Kidney capillary endothelial cell (primary cell): ENCODE measurements at places on chromosomes 5 and 9.
A peak's percentile ranks its signal among the peaks of the same experiment; 100 is the strongest.

GRCh38 chr5:157511651-157512644, 51.9 kb downstream of the NIPAL4 start:
- peak; percentile 98 for DNase-seq

DNA sequence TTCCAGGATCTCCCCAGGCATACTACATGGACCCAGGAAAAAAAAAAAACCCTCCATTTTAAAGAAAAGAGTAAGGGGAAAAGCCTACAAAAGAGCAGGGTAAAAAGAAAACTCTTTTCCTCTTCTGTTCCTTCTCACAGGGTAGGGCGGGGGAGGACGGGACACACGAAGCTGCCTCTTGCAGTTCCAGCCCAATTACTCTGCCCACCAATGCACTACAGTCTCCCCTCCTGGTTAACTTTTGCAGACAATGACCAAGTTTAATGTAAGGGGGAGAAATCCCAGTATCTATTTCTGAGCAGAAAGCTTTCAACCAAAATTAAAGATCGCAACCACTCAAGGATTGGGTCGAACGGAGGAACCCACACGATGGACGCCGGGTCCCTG, 1.3 kb downstream of the BRD3 start:
- DNase-seq: no peak

DNA sequence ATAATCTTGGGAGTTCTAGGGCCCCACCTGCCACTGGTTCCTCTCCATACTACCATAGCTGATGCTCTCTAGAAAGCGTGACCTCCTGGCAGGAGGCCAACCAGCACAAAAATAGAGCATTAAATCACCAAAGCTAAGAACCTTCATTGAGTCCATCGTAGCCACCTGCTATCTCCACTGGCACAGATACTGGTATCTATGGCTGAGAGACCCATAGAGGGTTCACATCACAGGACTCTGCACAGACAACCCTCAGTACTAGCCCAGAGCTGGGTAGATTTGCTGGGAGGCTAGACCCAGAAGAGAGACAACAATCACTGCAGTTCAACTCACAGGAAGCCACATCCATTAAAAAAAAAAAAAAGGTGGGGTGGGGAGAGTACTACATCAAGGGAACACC, 509.1 kb downstream of the DTWD2 start:
- no peak for DNase-seq

- DNase-seq: no peak
Observed at GRCh38 chr5:30878296-30878695, 315.2 kb upstream of the CDH6 start.

- DNase-seq: no peak
Observed at GRCh38 chr9:132857031-132857430, 21.1 kb downstream of the AK8 start.

DNA sequence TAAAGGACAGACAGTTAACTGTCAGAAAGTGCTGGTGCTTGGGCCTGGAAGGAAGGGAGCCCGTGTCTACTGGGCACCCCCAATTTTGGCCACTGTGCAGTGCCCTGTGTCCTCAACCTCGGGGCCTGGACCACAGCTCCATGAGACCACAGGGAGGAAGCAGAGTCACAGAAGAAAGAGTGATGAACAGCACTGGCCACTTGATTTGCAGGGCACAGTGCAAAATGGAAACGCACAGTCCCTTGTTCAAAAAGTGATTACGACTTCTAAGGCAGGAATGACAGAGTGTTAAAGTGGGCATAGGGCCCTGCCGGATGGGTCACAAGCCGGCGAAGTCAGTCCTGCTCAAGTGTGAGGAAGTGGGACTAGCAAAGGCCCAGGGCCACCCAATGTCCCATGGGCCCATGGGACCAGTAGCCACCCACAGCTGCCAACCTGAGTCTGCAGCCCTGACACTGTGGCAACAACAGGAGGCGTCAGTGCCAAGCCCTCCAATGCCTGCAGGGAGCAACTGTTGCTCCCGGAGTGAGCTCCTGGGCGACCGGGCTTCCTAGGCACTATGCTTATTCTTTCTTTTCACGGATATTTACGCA, 85.4 kb downstream of the ADAMTS2 start:
- DNase-seq: no peak

DNA sequence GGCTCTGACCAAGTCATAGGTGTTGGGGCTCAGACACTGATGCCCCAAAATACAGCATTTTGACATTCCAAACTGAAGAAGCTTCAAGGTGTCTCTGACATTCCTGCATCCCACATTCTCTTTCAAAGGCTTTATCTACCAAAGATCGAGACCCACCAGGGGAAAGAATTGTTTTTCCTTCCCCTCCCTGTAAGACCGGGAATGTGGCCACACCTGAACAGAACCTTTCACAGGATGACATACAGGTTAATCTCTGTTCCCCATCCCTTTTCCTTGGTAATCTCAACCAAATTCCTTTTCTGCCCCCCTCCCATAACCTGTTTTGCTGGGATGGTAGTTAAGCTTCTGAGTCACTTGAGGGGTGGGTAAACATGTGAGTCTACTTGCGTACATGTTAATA, 72.3 kb downstream of the IQGAP2 start:
- DNase-seq: no peak

DNA sequence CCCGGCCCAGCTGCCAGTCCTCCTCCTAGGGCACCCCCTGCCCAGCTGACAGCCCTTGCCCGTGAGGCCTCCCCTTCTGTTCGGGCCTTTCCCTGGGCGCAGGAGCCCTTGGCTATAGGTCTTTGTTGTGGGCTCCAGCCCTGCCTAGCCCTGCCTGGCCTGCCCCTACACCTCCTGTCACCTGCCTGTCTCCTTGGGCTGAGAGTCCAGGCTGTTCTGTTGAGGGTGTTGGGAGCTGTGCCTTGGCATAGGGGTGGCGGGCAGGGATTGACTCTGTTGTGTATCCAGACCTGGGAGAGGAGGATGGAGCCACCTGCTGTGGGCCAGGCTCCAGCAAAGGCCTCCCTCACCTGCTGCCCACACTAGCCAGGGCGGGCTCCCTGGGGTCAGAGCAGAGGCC, 11.6 kb downstream of the FCN2 start:
- DNase-seq: no peak

DNA sequence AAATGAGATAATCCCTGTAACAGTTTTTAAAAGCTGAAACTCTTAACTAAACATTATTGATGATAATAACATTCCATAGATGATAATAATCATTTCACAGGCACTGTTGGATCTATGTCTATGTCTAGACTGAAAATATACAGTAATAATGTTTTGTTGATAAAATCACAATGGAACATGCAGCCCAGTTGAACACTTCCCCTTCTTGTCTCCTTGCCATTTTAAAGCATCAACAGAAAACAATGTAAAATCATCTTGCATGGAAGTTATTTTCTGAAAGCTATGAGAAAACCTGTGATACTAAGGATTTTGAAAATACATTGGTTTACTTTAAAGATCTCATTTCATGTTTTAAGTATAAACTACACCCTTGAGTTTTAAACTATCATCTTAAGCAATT, 1.9 kb downstream of the GAPT start:
- no peak for DNase-seq

GRCh38 chr9:4375424-4376200, 75.7 kb upstream of the GLIS3 start:
- DNase-seq: peak; percentile 60

DNA sequence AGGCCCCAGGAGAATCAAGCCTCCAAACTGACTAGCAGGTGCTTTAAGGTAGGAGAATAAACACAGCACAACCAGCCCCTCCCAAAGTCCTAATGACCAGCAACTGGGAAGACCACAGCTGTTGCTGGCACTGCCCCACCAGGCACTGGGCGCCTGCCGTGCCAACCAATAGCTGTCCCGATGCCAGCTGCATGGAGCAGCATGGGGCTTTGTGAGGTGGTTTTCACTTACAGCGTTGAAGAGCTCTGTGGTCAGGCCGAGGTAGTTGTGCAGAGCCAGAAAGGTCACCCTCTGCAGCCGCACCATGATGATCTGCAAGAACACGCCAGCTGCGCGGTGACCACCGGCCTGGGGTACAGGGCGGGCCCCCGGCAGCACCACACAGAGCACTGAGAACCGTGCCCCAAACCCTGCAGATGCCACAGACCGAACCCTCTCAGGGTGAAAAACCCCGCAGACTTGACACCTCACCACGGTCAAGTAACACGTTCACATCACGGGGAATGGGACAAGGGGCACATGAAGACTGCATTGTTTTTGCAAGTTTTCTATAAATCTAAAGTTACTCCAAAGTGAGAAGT, 28.7 kb downstream of the PNPLA7 start:
- DNase-seq: no peak

DNA sequence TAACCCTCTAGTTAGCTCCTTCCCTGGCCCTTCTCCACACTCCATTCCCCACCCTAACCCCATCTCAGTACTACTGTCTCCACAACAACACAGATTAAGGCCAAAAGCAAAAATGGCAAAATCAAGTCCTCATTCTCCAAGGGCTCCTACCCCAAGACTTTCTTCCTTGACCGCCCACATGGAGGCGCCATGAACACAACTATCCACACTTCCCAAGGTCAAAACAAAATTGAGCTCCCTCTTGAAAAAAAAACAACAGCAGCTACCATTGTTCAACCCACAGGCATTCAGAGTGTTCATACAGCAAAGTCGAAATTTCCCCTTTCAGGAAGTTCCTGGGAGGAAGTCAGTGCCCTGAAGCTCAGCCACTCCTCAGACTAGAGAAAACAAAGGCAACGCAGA, 54.4 kb downstream of the GNAQ start:
- DNase-seq: peak; percentile 96

DNA sequence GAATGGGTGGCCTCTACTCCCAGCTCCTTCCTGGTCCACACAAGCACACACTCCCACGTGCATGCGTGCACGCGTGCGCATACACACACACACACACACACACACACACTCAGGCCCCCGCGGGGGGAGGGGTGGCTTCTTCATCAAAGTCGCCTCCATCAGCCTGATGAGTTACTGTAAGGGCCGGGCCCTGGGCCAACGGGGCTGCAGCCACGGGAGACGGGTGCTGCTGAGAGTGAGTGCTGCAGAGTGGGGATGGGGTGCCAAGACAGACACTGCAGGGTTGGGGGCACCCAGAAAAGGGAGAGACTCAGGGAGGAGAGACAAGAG, 18.1 kb downstream of the CNTFR start:
- no peak for DNase-seq
